Posterior cingulate gyrus (tissue), 11 donors: ENCODE measurements at places on chromosomes 16 and 17.

DNA sequence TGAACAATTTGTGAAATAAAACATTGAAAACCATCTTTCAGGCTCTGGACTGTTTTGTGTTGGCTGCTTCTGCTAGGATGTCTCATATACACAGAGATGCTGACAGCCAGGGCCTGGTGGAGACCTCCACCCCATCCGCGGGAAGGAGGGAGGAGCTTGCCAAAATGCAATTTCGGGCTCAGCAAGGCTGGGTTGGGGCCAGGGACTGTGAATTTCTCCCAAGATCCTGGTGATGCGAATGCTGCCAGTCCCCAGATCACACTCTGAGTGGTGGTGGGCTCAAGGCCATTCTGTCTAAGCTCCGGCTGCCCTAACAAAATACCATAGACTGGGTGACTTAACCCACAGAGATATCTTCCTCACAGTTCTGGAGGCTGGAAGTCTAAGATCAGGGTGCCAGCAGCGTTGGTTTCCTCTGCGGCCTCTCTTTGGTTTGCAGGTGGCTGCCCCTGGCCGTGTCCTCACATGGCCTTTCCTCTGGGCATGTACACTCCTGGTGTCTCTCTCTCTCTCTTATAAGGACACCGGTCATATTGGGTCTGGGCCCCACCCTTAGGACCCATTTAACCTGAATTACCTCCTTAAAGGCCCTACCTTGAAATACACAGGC, 89.8 kb downstream of the CRISPLD2 start:
- no peak for DNase-seq

DNA sequence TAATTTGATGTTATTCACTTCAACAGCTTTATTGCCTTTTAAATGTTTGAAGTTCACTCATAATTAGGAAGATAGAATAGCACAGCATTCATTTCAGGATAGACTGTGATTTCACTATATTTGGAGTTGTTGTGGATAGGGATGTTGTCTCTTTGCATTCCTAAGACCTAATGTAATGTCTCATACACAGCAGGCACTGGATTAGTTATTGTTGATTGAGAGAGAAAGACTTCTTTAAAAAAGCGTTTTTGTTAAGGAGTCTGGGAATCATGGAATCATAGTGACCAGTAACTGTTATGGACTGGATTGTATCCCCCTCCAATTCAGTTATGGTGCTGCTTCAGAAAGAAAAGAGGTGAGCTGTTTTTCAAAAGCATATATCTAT, 122.0 kb downstream of the USP22 start:
- DNase-seq, result no peak

DNA sequence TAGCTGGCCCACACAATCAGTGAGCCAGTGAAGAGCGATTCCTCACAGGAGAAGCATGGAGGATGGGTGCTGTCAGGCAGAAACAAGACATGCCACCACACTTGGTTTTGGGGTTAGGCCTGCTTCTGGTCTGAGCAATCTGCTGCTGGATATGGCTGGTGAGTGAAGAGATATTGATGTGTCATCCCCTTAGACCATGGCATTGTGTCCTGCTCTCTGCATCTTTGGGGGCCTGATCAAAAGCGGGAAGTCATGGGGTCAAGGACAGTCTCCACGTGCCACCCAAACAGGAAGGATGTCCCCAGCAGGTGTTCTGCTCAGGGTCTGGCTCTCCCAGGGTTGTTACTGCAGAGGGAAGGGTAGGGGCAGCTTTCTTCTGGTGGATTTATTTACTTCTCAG, 140.7 kb downstream of the PRKCB start:
- DNase-seq, result no peak

DNA sequence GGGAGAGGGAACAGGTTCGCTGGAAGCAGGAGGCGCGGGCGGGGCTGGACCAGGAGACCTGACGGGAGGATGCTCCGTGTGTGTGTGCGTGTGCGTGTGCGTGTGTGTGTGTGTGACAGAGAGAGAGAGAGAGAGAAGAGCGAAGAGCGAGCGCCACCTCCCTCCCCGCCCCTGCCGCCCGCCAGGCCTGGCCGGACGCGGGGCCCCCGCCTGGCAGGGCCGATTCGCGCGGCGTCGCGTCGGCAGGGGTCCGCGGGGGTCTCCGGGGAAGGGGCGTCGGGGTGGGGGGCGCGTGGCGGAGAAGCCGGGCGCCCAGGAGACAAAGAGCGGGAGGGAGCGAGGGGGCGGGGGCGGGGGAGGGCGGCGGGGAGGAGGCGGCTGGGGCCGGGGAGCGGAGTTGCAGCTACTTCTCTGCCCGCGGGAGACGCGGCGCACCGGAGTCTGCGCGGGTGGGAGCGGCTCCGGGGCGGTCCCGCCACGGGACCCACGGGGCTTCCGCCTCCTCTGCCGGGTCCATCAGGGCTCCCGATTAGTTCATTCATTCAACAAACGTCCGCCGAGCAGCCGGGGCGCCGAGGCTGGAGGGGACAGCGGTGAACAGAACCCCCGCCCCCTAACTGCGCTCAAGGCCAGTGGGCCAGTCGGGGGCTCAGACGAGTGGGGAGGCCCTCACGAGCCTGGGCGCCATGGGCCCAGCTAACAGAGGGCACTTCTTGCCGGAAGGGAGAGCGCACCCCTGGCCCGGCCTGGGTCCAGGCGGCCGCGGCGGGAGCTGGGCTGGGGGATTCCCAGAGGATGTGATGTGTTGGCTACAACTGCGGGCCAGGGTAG, at the start of gene SAMD14:
SAMD14 (minus strand) TSS at position 433 of the 831 bp plus-strand sequence. CDS start 5,201 bp downstream, outside the sequence.
- DNase-seq, result peak; percentile 90

DNA sequence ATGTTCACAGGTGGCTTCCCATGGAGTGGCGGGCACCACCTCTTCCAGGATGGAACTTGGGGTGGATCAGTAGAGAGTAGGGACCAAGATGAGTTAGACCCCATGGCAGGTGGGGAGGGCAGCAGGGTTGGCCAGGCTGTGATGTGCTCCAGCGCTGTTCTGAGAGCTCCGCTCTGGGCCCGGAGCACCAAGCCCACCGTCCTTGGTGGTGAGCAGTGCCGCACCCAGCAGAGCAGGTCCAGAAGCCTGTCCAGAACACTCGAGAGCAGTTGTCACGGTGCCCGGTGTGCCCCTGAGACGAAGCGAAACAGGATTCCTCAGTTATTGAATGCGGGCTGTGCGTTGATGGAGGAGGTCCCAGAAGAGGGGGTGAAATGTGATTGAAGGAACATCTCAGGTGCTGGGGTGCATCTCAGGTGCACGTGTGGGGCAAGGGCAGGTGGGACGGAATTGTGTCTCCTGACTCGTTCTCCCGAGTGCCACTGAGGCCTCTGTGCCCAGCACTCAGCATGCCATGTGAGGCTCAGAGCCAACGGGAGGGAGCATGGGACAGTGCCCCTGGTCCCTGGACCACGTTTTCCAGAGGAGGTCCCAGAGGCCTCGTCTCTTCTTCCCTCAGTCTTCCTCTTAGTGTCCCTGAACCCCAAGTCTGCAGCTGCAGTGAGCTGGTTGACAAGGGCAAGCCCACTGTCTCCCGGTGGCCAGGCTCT, 39.5 kb downstream of the COX4I1 start:
- no peak for DNase-seq

DNA sequence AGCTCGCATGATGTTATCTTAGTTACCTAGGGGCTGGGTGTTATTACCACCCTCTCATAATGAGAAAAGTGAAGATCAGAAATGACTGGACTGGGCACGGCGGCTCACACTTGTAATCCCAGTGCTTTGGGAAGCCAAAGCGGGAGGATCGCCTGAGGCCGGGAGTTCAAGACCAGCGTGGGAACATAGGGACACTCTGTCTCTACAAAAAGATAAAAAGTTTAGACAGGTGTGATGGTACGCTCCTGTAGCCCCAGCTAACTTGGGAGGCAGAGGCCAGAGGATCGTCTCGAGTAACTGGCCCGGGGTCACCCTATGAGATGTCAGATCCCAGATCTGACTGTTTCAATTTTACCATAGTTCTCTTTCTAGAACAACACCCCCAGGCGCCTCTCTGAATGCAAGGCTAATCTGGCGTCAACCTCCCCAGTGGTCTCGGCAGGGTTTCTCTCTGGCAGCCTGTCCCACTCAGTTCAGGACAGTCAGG, 1.9 kb upstream of the CCDC102A start:
- DNase-seq, result no peak

- DNase-seq, result no peak
Observed at GRCh38 chr17:65902831-65903522, 289.0 kb downstream of the CEP112 start.

DNA sequence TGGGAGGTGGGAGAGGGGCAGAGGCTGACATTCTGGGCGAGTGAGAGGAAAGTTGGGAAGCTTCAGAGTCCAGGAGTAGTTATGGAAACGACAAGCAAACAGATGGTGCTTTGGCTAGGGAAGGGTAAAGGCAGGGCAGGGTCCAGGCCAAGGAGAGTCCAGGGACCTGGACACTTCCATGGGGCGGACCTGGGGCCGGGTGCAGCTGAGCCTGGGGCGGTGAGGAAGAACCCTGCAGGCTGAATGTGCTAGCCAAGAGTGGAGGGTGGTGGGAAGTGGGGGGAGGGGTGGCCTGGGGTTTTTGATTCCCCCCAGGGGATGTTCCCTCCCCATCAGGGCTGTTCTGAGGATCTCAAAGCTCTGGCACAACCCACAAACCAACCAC, 2.6 kb downstream of the PPP1R9B start:
- DNase-seq, result no peak

DNA sequence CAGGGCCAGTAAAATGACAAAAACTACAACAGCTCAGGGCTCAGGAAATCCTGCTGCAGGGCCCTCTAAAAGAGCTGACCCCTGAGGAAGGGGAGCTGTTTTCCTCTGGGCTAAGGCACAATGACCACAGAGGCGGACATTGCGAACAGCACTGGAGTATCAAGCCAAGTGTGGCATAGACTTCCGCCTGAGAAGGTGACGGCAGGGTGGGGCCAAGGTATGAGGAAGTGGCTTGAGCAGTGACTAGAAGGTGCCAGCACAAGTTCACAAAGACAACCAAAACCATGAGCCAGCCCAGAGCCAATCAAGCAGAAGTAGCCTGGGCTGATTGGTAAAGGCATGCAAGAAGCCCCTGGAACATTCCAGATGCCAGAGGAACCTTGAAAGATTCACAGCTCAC, 13.9 kb downstream of the ERN2 start:
- DNase-seq, result no peak

GRCh38 chr17:48583708-48584222, 5.6 kb upstream of the HOXB4 start:
- DNase-seq, result no peak

DNA sequence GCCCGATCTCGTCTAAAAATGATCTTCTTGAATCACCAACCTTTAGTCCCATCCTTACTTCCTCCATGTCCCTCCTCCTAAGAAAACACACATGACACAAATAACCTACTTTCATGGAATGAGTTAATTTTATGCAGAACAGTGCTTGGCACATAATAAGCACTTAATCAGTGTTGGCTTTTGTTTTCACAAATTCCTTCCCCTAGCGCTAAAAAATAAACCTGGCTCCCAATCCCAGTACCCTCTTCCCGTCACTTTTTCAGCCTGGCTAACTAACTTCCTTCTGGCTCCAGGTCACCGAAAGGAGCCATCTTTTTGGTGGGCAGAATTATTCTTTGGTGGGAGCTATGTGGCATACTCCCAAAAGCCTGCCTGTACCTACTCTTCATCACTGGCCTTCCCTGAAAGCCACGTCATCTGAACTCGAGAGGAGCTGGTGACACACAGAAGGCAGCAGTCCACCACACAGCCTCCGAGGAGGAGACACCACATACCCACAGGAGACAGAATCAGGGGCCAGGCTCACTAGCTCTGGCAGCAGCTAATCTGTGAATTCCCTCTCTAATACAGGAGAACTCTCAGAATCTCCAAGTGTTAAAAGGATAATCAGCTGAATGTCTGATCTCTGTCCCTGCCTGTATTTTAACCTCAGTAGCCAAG, 114.5 kb downstream of the SMG6 start:
- DNase-seq, result no peak

- no peak for DNase-seq
Observed at GRCh38 chr17:38361694-38362465, 10.2 kb downstream of the SOCS7 start.

- DNase-seq, result peak; percentile 90
Observed at GRCh38 chr17:82444941-82445521, 5.5 kb downstream of the CYBC1 start.

DNA sequence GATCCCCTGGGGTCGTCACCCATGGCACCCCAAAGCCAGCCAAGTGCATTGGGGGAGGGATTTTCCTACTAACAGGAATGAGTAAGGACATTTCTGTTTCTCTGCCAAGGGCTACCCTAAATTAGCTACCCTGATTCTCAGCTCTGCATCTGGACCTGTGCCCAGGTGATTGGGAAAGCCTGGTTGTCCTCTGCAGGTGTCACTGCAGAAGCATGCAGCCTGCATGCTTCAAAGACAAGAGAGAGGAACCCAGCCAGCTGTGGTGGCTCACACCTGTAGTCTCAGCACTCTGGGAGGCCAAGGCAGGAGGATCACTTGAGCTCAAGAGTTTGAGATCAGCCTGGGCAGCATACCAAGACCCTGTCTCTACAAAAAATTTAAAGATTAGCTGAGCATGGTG, 19.6 kb downstream of the BEAN1 start:
- DNase-seq, result no peak

GRCh38 chr17:2967515-2967914, 95.9 kb downstream of the OR1D5 start:
- DNase-seq, result no peak

GRCh38 chr16:74667255-74667700, 601 bp upstream of the RFWD3 start:
- DNase-seq, result peak; percentile 16

- DNase-seq, result no peak
Observed at GRCh38 chr16:86202267-86202666, 303.3 kb downstream of the IRF8 start.

- DNase-seq, result no peak
Observed at GRCh38 chr16:28140788-28141618, 70.8 kb downstream of the XPO6 start.

DNA sequence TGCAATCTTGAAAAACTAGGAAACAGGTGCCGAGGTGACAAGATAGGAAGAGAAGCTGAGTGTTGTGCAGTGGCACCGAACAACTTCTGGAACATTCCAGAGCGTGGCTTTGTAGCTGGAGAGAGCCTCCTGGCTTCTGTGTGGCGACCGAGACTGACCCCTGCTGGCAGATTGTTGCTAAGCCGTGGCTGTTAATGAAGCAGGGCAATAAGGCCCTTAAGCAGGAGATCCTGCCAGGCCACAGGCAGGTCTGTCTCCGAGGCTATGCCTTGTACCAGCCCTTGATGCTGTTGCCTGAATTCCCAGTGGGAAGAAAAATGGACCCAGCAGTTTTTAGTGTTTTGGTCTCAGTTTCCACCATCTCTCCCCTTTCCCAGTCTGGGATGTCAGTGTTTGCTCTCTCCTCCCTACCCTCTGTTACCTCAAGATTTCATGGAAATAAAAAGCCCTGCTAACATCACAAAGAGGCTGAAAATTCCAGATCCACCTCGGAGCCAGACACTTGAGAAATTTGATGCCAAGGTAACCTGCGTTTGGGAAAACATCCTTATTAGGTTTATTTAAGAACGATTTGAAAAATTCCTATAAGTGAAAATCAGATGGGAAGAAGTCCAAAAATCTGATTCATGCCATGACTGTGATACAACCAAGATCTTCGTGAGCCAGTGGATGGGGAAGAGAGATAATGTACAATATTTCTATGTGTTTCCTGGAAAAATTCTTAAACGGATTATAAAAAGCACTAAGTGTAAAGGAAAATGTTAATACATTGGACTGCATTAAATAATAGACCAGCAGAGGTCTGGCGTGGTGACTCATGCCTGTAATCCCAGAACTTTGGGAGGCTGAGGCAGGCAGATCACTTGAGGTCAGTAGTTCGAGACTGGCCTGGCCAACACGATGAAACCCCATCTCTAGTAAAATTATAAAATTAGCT, 265.1 kb downstream of the PRKCA start:
- peak; percentile 60 for DNase-seq

- no peak for DNase-seq
Observed at GRCh38 chr16:68752602-68753001, 15.5 kb downstream of the CDH1 start.
